ENCODE measurements at places on chromosomes 6 and 20. TPM values are rescaled to one million over a fixed set of nuclear protein-coding genes. Genes with fewer than 3 reads are reported as not detected.
A peak's percentile ranks its signal among the peaks of the same experiment; 100 is the strongest.

GRCh38 chr20:4230185-4230584, 214.8 kb upstream of the RNF24 start:
- no peak for DNase-seq

DNA sequence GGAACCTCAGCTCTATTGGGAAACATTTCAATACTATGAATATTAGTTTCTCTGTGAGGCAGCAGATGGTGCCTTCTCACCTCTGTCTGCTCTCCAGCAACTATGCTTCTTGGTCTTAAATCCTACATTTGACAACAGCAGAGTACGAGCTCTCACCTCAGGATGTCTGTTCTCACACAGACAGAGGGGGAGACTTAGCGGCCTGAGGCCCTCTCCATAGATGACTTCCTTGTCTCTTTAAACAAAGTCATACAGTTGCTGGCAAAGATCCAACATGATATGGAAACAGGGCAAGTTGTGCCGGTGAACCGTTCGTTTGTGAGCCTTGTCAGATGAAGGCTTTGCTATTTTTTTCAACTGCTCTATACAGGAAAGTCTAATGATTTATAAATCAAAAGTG, 43.7 kb upstream of the GABRR1 start:
- no peak for DNase-seq

NEU1 gene
- 19.6 TPM for total RNA-seq

GRCh38 chr20:49698477-49698876, 15.2 kb downstream of the B4GALT5 start:
- DNase-seq: no peak

DNA sequence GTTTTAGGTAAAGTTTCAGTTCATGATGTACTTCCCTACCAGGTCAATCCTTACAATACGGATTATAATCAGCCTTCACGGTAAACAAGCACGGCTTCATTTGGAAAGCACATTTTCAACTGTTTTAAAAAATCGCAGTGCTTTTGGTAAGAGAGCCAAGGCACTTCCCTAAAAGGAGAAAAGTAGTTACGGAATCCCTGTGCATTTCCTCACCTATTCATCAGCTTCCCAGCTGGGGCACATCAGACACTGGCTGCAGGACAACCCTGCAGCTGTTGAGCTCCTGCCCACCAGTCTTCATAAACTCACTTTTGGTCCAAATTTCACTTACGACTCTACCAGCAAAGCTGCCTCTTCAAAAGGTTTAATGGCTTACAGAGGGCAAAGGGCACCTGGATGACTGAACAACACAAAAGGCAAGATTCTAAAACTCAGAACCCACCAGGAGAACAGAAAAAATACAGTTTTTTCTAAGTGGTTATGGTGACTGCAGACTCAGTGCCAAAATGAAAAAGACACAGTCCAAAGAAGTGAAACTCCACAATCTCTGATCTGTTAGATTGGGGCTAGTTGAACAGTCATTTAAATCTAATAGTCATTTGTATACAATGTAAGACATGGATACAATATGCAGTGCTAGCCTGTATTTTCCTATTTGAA, 7.5 kb downstream of the SNX5 start:
- no peak for DNase-seq

SRC gene
- total RNA-seq: 20.8 TPM

KHDC1L gene
- total RNA-seq: 1.2 TPM

DOK5 gene
- total RNA-seq: 236 TPM

CST2 gene
- not detected for total RNA-seq

DNA sequence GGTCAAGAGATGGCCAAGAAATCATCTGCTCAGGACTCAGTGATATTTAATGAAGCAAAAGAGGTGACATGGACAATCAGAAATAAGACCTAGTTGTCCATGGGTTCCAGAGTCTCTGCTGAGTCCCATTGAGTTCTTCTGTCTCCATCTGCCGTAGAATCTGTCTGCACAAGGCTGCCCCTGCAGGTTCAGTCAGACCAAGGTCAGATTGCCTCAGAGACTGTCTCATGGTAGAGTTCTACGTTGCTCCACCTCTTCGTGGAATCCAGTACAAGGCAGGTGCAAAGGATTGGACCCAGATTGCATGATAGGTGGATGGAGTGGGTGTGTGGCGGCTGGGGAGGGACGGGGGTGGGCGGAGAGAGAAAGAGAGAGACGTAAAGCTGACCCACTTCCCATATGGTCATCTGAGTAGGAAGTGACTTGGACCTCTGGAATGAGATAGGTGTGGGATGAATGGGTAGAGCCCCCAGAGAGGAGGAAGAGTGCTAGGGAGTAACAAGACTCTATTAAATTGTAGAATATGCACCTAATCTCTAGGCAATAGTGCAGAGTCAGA, 75.3 kb downstream of the SOBP start:
- no peak for DNase-seq

GPR31 gene
- not detected for total RNA-seq

GRCh38 chr6:165042912-165043311, 266.5 kb downstream of the C6orf118 start:
- DNase-seq: no peak

DNA sequence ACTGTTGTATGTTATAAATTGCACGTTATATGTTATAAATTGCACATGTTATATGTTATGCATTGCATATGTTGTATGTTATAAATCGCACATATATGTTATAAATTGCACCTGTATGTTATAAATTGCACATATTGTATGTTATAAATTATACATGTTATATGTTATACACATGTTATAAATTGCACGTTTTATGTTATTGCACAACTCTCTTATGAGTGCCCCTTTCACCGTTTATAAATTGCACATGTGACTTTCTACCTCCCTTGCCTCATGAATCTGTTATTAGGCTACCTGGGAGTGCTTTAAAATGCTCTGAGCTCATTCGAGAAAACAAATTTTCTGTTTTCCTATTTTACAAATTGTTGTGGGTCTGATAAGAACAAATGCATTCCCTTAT, 84.1 kb downstream of the RNF182 start:
- DNase-seq: no peak

SPATA2 gene
- total RNA-seq: 2.0 TPM

DNA sequence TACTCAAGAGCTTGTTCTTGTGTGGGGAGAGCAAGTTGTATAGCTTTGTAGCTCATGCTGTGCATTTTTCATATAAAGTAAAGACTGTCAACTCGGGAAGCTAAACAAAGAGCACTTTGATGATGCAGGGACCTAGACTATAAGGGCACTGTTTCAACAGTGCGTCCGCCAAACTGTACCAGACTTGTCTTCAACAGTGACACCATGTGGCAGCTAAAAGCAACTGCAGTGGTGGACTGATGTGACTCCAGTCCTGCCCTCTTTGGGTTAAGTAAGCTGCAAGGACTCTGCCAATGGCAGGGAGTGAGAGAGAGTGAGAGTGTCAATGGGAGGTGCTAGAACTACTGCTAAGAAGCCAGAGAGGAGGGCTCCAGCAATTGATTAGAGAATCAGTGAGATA, 48.1 kb upstream of the MC3R start:
- no peak for DNase-seq

DNA sequence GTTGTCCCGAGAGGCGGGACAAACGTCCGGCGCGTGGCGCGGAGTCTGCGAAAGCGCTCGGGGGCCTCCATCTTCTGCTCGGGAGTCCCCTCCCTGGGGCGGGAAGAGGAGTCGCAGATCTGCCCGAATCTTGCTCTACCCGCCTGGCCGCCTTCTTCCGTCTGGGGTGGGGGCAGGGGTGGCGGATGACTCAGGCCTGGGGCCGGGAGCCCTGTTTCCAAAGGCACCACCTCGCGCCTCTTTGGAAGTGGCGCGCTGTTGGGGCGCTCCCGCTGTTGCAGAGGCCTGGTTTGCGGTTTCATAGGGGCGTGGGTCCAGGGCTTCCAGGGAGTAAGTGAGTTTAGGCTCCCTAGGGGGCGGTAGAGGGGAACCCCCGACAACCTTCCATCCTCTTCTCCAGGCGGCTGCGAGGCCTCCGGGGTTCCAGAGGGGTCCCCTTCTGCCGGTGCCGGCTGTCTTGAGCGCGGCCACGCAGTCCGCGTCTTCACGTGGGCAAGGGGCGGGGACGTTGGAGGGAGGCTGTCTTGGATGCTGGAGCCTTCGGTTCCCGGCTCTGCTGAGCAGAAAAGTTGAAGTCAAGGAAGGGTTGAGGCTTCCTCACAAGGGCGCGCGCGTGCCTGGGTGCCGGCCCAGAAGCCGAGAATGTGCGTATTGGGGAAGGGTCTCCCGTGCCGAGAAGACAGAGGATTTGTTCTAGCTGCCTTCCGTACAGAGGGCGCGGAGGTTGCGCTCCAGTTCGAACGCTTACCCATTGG, 2.6 kb upstream of the TFAP2C start:
- no peak for DNase-seq

GRCh38 chr6:14063756-14064155, 53.8 kb upstream of the CD83 start:
- DNase-seq: no peak

- no peak for DNase-seq
Measured at GRCh38 chr20:62363920-62364851, 2.9 kb downstream of the LAMA5 start.

DNA sequence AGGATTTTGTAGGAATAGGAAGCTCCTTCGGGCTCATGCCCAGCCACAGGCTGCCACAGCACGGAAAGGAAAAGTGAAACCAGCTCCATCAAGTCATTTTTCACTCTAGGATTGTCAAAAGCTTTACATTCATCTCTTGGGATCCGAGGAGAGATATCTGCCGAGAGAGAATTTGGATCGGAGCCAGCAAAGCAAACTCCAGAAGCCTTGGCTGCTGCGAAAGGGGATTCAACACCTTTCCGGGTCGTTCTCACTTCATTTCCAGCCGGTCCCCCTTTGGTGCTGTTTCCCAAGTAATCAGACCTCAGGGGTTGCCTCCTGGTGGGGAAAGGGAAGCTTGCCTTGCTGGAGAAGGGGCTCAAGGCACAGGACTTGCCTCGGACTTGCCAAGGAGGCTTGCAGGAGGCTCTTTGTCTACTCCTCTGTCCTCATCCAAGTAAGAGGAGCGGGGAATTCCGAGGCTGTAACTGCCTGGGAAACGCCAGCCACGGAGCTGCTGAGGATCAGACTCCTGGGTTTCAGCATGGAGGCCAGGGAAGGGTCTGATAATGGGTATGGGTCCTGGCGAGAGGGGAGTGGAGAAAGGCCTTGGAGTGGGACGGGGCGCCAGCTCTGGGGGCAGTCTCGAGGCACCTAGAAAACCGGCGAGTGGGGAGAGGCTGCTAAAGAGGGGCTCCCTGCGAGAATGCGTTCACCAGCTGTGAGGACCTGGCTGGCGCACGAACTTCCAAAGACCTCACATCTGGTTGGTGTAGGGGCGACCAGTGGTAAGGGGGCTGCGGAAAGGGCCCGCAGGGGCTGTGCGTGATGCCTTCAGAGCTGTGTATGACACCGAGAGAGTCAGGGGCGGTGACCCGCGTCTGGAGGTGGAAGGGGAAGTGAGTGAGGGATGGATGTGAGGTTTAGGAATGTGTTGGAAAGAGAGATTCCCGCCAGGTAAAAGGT, 702 bp downstream of the ETV7 start:
- peak; percentile 40 for DNase-seq

HLA-DMB gene
- 0.82 TPM for total RNA-seq

GRCh38 chr20:59101961-59102360, 59.4 kb upstream of the PRELID3B start:
- no peak for DNase-seq

FUT9 gene
- 55.8 TPM for total RNA-seq

DNA sequence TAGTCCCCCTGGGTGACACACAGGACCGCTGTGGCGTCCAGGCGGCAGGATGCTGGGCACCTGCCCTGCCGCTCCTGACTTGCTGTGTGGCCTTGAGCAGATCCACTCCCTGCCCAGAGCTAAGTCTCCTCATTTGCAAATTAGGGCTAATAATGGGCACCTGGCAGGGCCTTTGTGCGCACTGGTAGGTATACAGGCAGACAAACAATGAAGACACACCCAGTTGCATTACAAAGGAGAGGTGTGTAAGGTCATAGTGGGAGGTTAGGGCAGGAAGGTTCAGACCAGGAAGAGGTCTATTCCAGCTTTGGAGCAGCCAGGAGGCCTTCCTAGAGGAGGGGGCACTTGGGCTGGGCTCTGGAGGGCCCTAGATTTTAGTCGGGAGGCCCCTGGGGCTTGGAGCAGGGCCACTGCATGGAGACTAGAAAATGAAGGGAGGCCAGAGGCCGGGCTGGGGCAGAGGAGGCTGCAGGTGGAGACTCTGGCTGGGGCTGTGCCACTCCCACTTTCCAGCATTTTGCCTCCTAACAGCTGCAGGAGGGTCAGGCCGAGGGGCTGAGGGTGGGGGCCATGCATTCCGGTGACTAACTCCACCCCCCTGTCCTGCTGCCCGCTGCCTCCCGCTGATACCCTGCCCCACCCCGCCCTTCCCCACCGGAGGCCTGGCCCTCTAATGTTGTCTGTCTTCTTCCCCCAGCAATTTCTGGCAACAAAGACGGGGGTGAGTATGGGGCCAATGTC, 28.5 kb downstream of the MYH7B start:
- DNase-seq: no peak

GRCh38 chr20:43953919-43954592, 39.4 kb downstream of the TOX2 start:
- DNase-seq: no peak

DHX35 gene
- total RNA-seq: 15.5 TPM

GRCh38 chr6:27726619-27727023, 185.6 kb downstream of the OR2B2 start:
- DNase-seq: no peak

GRCh38 chr20:1888796-1889463, 6.3 kb upstream of the SIRPA start:
- DNase-seq: no peak

Measured in frontal cortex (tissue), 4 donors.